ENCODE measurements at places on chromosomes 7 and 10.
A peak's percentile ranks its signal among the peaks of the same experiment; 100 is the strongest.

- no peak for DNase-seq
Measured at GRCh38 chr10:498760-499435, 190.6 kb downstream of the DIP2C start.

DNA sequence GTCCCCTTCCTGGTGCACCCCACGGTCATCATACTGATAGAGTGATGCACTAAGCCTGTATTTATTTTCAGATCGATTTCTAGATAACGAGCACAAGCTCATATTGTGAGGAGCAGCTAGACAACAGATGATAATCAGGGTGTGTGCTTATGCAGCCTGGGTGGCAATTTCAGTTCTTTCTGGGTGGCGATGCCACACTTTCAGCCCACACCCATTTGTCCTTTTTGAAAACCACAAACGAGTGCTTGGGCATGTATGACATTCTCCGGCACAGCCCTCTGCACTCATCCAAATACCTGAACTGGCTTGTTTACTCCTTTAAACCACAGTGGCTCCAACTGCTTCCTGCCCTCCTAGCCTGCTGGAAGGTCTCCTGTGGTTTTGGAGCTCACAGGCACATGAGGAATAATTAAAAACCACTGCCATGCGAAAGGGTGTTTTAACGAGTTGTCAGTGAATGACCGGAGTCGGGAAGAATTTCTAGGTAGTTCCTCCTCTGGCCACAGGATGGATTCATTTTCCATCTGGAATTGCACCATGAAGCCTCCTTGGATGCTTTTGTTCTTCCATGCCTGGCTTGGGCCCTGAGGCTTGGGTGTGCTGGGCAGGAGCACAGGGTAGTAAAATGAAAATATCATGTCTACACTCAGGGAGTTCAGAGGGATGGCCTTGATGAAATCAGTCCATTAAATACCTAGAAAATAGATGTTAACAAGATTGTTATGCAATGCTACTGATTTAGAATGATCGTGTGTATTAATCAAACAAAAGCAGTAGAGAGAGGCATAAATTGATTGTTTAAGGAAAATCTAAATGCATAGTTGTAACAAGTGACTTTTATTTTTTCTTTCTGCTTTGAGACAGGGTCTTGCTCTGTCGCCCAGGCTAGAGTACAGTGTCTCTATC, 52.4 kb upstream of the ITGB1 start:
- DNase-seq, result no peak

GRCh38 chr10:52194191-52194590, 119.9 kb upstream of the DKK1 start:
- DNase-seq, result no peak

DNA sequence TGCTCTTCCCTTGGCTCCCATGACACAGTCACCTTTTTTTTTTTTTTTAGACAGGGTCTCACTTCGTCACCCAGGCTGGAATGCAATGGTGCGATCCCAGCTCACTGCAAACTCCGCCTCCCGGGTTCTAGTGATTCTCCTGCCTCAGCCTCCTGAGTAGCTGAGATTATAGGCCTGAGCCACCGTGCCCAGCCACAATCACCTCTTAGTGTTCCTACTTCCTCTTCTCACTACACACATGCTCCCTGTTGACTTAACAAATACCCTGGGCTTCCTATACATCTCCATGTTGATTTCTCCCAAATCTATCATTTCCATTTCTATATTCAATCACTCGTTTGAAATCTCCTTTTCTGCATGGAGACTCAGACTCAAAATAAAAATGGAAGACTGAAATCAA, 91.7 kb downstream of the CUBN start:
- peak; percentile 50 for DNase-seq

- DNase-seq, result no peak
Measured at GRCh38 chr10:44260286-44260928, 124.5 kb downstream of the CXCL12 start.

- DNase-seq, result no peak
Measured at GRCh38 chr7:94069162-94069739, 65.1 kb upstream of the BET1 start.

DNA sequence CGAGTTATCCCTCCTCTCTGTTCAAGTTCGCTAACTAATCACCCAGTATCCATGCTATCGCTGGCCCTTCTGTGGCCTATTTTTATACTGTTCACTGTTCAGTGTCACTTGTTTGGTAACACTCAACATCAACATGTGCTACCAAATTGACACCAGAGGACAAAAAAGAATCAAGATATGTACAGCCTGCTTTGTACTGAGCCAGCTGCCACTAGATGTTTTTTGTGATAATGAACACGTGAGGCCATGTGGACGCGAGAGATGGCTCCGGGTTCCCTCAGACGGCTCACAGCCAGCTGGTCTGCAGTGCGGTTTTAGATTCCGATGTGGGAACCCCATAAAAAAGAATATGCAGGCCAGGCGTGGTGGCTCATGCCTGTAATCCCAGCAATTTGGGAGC, 21.2 kb downstream of the CAV1 start:
- no peak for DNase-seq

GRCh38 chr10:125633517-125633999, 49.4 kb downstream of the TEX36 start:
- no peak for DNase-seq

GRCh38 chr10:126935263-126935946, 30.2 kb downstream of the DOCK1 start:
- no peak for DNase-seq

GRCh38 chr10:97028126-97028831, 157.5 kb downstream of the SLIT1 start:
- no peak for DNase-seq

- no peak for DNase-seq
Measured at GRCh38 chr7:36750451-36750850, 26.2 kb upstream of the AOAH start.

GRCh38 chr10:52755297-52756062, 17.1 kb downstream of the MBL2 start:
- DNase-seq, result peak; percentile 26

- DNase-seq, result no peak
Measured at GRCh38 chr7:2279896-2280295, 34.3 kb downstream of the SNX8 start.

DNA sequence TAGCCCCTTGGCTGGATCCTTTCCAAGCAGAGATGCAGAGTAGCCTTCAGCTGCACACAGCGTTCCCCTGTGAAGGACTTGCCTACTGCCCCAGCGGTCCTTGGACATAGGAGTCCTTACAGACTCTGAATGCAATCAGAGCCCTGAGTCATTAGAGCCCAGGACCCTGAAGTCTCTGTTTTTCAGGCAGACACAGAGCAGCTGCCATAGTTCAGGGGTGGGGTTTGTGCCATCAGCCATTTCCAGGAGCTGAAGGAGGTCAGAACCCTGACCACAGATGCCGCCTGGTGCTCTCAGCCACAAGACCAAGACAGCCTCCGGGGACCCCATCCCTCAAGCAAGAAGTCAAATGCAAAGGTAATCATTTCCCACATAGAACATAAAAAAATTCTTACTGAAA, 32.8 kb upstream of the WDFY4 start:
- DNase-seq, result peak; percentile 3

GRCh38 chr10:13106387-13107045, 6.6 kb downstream of the OPTN start:
- no peak for DNase-seq

- no peak for DNase-seq
Measured at GRCh38 chr7:20327055-20327454, 3.6 kb upstream of the ITGB8 start.

GRCh38 chr10:67696029-67696428, at the start of gene CTNNA3:
Gene CTNNA3 (minus strand): TSS chr10:67696195.
- DNase-seq, result no peak

GRCh38 chr10:112232670-112233069, 49.1 kb upstream of the GPAM start:
- DNase-seq, result no peak

DNA sequence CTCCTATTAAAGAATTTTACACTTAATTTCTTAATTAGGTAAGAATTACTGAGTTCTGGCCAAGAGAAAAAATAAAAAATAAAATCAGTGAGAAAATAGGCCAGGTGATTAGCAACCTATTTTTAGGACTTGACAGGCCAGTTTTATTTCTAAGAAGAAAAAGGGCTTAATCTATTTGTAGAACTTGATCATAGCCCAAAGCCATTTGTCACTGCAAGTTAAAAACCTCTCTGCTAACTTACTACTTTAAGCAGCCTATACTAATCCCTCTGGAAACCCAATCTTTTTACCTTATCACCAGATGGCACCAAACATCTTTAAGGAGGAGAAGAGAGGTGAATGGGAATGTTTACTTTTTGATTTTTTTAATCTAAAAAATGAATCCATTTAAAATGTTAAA, 222.1 kb upstream of the RHOBTB1 start:
- DNase-seq, result no peak

- DNase-seq, result no peak
Measured at GRCh38 chr7:116307253-116307652, 96.9 kb downstream of the TES start.

- DNase-seq, result no peak
Measured at GRCh38 chr7:43674559-43675436, 54.5 kb downstream of the COA1 start.

- DNase-seq, result no peak
Measured at GRCh38 chr10:61964059-61964709, 62.7 kb downstream of the ARID5B start.

- no peak for DNase-seq
Measured at GRCh38 chr7:28576656-28577055, 164.3 kb downstream of the CREB5 start.

DNA sequence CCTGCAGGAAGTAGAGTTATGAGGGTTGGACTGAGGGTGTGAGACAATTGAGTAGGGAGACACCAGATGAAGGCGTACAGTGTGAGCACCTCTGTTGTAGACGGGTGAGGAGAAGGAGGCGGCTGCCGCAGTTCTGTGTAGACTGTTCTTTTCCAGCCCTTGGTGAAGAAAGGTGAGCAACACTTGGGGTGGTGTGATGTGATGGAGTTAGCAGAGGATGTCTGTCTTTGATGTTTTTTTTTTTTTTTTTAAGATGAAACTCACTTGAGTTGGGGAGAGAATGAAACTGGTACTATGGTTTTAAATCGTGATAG, 42.8 kb upstream of the RNF216 start:
- no peak for DNase-seq

DNA sequence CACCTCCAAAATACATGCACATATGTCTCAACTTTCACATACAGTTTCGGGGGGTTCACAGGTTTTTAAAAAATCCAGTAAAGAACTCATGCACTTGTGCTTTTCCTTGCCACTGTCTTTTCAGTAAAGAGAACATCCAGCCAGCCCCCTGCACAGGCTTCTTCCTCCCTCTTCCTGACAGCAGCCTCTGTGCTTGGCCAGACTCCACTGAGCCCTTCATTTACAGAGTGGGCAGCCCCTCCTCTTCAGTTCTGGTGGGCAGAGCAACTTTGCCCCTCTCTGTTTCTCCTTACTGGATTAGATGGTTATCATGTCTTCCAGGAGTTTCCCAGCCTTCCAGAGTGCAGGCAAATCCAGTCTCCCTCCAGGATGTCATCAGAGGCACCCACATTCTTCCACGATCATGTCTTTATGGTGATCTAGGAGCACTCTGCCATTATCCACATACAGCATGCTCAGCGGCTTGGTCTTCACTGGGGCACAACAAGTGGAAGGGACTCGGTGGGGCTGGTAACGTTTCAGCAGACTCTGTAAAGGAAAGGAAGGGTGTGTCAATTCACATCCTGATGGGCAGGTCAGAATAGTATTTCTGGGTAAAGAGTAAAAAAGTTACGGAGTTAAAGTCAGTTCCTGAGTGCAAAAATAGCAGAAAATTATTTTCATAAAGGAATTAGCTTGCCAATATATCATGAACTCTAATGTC, 8.8 kb downstream of the NODAL start:
- no peak for DNase-seq

- DNase-seq, result no peak
Measured at GRCh38 chr10:2282202-2282601, 544.9 kb upstream of the ADARB2 start.

GRCh38 chr7:20786779-20787659, at the start of gene SP8:
Gene SP8 (minus strand): TSS chr7:20786886. CDS start chr7:20786798, 88 bp downstream.
- no peak for DNase-seq

GRCh38 chr10:54530299-54530698, 270.7 kb downstream of the PCDH15 start:
- DNase-seq, result no peak

GRCh38 chr7:114940220-114940619, 18.3 kb downstream of the MDFIC start:
- DNase-seq, result no peak

GRCh38 chr10:3006093-3006492, 61.3 kb upstream of the PFKP start:
- DNase-seq, result no peak

DNA sequence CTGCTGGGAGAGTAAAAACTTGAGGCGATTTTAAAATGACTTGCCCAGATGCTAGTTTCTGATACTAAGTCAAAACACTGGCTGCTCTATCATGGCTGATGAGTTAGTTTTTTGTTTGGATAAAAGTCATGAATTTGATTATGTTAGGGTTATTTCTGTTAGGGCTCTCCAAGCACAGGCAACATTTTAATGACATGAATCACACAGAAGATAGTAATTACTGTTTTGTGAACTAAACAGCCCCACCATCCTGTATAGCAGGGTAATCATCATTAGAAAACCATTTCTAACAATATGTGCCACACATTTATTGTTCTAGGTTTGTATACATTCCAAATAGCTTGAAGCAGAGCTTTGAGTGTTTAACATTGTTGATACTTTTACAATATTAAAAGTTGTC, 750.3 kb downstream of the ANKRD7 start:
- no peak for DNase-seq

DNA sequence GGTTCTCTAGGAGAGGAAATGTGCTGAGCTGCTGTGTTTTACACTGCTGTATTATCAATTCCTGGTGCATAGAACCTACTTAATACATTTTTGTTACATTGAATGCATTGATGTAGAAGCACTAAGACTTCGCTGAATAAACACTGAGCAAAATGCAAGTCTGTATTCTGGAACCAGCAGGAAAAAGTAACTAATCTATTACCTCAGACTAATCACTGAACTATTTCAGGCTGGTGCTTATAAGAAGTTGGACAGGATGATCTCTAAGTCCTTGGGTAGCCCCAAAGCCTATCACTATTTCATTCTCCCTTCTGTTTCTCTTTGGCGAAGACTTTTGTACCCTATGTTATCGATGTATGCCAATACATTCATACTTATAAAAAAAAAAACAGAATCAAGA, 87.2 kb upstream of the LRRTM3 start:
- no peak for DNase-seq

- DNase-seq, result peak; percentile 7
Measured at GRCh38 chr10:120573355-120573754, 116.3 kb downstream of the PLPP4 start.

Measured in CD14-positive monocyte (primary cell).